Umbilical cord (tissue), 2 donors: ENCODE measurements at places on chromosomes 12 and 14. TPM values are rescaled to one million over a fixed set of nuclear protein-coding genes. Genes with fewer than 3 reads are reported as not detected.

The LRRC23 gene
- total RNA-seq: 8.4 TPM

The RILPL2 gene
- total RNA-seq: 5.3 TPM

The CCDC177 gene
- total RNA-seq: 0.72 TPM

The PFKM gene
- total RNA-seq: 74.9 TPM

The SLCO1C1 gene
- total RNA-seq: 1.4 TPM

The LRRC10 gene
- total RNA-seq: 0.24 TPM

The SMIM41 gene
- total RNA-seq: not detected

The GNB3 gene
- total RNA-seq: 2.4 TPM

The MANSC4 gene
- total RNA-seq: 3.9 TPM

The FAM90A1 gene
- total RNA-seq: not detected

The INHBC gene
- total RNA-seq: not detected

The IFI27 gene
- total RNA-seq: 40.7 TPM

The TESPA1 gene
- 2.2 TPM for total RNA-seq

The TPPP2 gene
- not detected for total RNA-seq

The CLEC2B gene
- total RNA-seq: 7.0 TPM

The ATL1 gene
- 19.3 TPM for total RNA-seq

The GLIPR1L1 gene
- not detected for total RNA-seq

The SLC25A47 gene
- not detected for total RNA-seq
